ENCODE measurements at places on chromosomes 7 and 10.
A peak's percentile ranks its signal among the peaks of the same experiment; 100 is the strongest.

DNA sequence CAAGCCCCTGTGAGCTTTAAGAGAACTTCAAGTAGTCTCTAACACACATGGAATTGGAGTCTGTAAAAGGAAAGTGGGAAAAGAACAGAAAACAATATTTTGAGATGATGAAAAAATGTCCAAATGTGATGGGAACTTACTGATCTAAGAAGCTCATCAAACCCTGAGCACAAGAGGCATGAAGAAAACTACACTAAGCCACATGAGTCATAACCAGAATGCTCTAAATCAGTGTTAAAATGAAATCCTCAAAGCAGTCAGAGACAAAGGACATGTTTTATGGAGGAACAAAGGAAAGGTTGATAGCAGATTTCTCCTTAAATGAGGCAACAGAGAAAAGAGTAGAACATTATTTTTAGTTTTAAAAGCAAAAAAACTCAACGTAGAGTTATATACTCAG is 37.2 kb downstream of the ZNF33A start:
- DNase-seq = no peak

DNA sequence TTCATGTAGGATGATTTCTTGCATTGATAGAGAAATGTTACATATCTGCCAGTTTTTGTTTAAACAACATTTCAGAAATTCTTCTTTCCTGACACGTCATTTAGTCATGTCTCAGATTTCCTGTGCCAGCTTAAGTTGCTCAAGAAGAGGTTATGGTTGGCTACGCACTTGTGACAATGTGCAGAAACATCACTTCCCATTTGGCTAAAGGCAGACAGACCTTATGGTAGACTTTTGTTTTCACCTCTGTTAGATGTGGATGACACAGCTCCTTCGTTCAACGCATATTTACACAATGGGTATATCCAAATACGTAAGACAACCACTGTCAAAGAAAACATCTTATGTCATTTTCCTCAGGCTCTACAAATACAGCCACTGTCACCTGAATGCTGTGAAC is 125.8 kb downstream of the DOCK4 start:
- peak; percentile 9 for DNase-seq

GRCh38 chr10:123194056-123194455 is 39.9 kb downstream of the BUB3 start:
- DNase-seq = no peak

DNA sequence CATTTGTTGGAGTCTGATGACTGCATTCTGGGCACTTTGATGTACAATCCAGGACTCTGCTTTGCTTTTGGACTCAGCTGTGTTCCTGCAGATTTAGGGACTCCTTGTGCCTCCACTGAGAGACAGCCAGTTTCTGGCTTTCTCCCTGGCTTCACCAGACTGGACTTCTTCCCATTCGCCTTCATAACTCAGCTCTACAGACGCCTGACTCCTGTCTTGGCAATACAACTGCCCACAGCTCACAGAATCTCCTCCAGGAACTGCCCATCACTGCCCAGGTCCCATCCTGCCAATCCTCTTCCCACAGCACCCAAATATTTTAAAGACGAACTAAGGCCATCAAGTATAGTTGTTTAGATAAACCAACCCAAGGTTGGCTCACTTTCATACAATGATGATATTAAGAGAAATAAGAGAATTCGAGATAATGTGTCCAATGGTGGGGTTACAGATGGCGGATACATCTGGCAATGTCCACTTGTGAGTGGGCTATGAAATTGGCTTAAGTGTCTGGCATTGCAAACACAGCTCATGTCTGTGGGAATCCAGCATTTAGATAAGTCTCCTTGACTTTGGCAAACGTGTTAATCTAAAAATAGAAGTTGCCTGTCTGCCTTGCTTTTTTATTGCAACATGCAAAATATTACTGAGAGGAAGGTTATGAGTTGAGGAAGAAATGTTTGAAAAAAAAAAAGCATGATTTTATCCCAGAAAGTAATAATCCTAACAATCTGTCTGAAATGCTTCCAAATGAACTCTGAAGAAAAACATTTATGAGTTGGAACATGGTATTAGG is 95.1 kb downstream of the ITGA8 start:
- no peak for DNase-seq

- DNase-seq = no peak
These were observed 170.9 kb downstream of the POLR1F start for GRCh38 chr7:19537942-19538401.

DNA sequence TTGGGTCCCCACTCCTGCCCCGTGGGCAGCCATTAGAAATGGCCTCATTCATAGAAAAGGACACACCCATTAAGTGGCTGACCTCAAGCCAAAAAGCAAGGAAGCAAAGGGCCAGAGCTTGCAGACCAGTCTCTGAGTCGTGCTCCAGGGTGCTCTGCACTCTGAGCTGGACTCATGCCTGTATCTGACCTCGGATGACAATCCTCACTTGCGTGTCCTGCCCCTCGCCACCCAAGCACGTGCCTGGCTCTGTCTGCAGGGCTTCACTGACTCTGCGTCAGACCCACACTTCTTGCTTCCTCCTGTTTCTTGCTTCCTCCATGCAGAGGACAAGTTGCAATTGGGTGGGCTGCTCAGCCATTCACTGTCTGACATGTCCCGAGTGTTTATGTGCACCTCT is 138.8 kb downstream of the OAT start:
- DNase-seq = no peak

- DNase-seq = no peak
These were observed 15.8 kb upstream of the ODAD2 start for GRCh38 chr10:28014651-28015050.

GRCh38 chr7:16589881-16590280 is 55.7 kb downstream of the ANKMY2 start:
- no peak for DNase-seq

DNA sequence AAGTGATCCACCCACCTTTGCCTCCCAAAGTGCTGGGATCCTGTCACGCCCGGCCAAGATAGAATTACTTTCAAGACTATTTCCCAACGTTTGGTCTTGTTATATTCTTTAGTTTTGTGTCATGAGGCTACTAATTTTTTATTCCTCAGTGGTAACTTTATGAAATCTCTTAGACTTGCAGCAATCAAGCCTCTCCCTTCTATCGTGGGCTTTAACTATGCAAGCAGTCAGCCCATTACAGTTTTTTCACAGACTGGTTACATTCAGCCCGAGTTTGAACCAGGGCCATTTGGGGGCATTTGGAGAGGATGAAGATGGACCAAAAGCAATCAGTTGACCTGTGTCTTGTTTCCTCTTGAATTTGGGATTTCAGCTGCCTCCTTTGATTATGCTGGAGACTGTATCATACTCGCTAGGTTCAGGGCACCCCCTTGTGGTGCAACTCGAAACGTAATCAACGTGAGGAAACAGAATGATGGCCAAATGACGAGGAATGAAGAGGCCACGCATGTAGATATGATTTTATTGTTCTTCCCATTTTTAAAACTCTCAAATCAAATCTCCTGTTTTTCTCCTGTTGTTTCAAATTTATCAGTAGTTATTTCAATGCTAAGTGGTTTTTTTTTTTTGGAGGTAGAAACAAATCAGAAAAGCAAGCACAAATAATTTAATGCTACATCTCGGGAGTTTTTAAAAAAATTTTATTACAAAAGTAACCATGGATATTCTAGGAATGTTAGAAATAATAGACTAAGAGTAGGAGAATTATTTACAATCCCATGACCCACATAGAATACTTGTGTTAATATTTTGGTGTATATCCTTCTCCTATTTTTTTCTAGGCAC is 151.6 kb downstream of the KIAA1217 start:
- DNase-seq = no peak

DNA sequence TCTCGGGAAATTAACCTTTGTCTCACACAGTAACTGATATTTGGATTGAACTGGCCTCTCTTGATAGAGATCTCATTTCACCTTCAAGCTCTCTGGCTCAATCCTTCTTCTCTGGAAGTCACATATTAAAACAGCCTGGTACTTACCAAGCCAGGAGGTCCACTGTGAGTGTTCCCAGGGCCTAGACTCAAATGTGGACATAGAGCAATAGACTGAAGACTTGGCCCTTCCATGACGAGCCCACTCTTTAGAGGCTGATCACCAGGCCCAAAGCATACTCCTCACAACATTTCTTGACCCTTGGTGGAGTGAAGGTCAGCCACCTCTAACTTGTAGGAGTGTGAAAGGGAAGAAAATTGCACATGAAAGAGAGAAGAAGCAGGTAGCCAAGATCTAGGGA is 38.5 kb downstream of the COL1A2 start:
- no peak for DNase-seq

DNA sequence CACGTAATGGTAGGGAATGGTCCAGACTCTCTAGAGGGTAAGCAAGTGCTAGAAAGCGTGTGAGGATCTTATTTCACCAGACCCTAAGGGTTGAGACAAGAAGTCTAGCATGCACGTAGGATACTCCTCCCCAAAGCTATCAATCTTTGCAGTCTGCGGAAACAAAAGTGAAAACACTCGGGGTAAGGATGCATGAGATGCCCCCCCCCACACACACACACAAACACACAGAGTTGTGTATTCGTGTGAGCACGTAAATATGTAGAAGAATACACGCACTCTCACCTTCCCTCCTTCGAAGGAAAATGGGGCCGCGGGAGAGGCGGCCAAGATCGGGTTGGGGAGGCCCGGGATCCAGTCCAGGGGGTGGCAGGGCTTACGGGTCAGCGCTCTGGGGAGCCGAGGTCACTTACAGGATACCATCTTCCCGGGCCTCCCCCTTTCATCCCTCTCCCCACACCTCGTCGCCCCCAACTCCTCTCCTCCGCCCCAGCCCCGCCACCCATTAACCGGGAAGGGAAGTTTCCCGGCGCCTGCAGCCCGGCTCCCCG is 455 bp downstream of the CUL2 start:
- DNase-seq = no peak

DNA sequence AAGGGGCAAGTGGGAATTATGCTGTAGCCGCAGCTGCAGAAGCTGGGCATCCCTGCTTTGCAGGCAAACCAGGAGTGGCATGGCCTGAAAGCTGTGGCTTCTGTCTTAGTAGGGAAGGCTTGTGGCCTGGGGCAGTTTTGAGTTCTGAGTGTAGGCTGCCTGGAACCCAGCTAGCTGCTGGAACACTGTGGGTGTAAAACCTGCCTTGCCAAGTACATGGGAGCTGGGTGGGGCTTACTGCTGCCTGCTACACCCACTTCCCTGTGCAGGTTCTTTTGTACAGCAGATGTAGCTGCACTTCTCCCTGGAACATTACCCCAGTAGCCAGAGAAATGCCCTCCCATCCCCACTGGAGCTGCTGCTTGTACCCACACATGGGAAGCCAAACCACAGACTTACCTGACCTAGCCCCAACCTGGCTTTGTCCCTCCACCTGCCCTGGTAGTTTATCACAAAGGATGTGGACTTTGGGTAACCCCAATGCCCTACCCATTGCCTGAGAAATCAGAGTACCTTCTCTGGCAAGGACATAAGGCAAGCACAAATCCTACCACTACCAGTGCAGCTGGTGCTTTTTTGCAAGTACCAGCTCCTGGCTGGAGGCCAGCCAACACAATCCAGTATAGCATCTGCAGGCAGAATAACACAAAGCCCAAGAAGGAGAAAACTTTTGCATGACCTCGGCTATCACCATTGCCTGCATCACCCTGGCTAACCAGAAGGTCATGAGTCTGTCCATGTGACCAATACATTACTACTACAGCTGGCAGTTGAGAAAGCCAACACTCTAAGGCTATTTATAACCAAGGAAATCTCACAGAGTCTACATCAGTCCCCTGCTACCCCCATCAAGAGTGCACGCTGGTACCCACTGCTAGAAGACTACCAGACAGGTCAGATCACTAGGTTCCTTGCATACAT is 26.5 kb upstream of the PPP1R3A start:
- DNase-seq = no peak

- DNase-seq = peak; percentile 13
These were observed 120.1 kb downstream of the ELAPOR2 start for GRCh38 chr7:86939197-86939814.

DNA sequence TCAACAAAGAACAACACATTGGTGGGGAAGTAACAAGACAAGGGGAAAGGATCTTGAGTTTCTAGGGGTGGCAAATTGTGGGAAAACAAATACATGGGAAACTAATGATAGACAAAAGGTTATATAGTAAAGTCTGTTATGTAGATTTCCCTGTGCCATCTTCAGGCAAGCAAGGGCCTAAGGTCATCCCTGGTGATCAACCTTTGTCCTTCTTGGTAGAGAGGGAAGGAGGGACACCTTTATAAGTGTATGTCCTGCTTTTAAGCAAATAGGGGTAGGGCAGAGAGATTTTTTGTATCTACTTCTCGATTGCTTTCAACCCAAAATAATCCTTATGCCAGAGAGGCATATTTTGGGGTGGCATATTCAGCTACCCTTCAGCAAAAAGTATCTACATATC is 11.8 kb upstream of the ACTA2 start:
- DNase-seq = no peak

DNA sequence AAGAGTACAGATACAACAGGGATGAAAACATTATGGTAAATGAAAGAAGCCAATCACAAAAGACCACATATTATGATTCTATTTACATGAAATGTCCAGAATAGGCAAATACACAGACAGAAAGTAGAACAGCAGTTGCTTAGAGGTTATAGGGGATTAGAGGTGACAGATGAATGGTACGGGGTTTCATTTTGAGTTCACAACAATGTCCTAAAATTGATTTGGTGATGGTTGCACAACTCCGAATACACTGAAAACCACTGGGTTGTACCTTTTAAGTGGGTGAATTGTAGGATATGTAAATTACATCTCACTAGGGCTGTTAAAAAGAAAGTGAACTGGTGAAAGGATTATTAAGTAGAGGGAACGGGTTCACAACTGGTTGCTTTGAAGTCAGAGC is 76.3 kb upstream of the MRLN start:
- DNase-seq = no peak

DNA sequence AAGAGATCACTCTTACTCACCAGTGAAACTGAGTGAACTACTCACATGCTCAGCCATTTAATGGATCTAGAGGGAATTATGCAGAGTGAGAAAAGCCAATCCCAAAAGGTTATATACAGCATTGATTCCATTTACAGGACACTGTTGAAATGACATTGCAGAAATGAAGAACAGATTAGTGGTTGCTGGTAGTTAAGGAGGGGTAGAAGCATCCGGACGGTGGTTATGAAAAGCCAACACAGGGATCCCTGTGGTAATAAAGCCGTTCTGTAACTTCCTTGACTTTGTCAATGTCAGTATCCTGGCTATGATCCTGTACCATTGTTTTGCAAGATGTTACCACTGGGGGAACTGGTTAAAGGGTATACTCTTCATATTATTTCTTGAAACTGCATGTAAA is 253.4 kb downstream of the USP6NL start:
- no peak for DNase-seq

- no peak for DNase-seq
These were observed 435.8 kb upstream of the MTPN start for GRCh38 chr7:136412952-136413351.

DNA sequence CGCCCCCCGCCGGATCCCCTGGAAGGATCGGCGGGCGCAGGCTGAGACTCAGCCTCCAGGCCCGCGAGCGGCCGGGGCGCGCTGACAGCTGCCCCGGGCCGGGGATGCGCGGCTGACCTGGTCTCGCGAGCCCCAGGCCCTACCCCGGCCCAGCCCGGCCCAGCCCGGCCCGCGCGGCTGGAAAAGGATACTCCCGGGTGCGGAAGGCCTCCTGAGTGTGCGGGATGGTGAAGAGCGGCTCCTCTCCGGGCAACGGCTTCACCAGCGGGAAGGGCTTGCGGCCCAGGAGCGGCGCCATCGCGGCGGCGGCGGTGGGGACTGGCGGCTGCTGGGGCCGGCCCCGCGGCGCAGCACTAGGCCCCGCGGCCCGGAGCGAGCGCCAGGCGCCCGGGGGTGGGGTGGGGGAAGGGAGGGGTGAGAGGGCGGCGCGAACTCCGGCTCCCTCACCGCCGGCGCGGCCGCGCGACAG is 423 bp downstream of the BAZ1B start:
- no peak for DNase-seq
